Renal cortical epithelial cell (primary cell): ENCODE measurements at places on chromosomes 7 and 10.
A peak's percentile ranks its signal among the peaks of the same experiment; 100 is the strongest.

DNA sequence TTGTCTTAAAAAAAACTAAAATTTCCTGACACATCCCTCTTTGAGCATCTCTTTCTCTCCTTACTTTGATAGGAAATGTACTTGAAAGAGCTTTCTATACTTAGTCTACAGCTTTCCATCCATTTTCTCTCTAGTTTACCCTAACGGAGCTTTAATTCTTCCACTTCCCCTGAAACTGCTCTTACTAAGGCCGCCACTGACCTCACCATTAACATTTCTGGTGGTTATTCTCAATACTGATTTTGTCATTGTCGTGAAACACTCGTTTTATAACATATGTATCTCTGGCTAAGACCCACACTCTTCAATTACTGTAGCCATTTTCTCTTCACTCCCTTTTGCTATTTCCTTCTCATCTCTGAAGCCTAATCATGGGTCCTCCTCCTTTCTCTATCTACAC lies 262.0 kb upstream of the FERD3L start:
- DNase-seq = no peak

- DNase-seq = peak; percentile 94
These were observed 183.6 kb upstream of the DGKB start for GRCh38 chr7:15086131-15086611.

DNA sequence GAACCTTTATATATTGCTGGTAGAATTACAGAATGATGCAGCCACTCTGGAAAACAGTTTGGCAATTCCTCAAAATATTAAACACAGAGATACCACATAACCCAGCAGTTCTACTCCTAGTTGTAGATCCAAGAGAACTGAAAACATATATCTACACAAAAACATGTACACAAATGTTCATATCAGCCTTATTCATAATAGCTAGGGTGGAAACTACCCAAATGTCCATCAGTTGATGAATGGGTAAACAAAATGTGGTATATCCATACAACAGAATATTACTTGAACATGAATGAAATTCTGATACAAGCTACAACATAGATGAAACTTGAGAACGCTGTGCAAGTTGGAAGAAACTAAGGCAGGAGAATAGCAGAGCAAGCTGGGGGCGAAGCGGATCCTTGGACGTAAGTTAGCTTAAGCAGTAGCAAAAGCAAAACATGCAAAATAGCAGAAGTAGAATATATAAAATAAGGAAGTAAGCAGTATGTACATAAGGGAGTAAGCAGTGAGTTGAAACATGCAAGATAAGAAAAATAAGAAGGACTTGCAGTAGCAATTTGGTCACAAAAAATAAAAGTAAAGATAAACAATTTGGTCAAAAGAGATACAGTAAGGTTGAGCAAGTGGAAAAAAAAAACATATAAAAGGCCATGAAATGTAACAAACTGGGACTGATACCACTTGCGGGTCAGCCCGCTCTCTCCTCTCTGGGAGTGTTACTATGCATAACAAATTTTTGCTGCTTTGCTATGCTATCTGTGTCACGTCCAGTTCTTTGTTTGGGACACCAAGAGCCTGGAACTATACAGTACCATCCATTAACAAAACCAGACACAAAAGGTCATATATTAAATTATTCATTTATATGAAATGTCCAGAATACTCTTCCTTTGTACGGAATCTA lies 18.0 kb upstream of the HILPDA start:
- no peak for DNase-seq

- peak; percentile 63 for DNase-seq
These were observed 119.7 kb upstream of the KLF14 start for GRCh38 chr7:130853503-130854279.

DNA sequence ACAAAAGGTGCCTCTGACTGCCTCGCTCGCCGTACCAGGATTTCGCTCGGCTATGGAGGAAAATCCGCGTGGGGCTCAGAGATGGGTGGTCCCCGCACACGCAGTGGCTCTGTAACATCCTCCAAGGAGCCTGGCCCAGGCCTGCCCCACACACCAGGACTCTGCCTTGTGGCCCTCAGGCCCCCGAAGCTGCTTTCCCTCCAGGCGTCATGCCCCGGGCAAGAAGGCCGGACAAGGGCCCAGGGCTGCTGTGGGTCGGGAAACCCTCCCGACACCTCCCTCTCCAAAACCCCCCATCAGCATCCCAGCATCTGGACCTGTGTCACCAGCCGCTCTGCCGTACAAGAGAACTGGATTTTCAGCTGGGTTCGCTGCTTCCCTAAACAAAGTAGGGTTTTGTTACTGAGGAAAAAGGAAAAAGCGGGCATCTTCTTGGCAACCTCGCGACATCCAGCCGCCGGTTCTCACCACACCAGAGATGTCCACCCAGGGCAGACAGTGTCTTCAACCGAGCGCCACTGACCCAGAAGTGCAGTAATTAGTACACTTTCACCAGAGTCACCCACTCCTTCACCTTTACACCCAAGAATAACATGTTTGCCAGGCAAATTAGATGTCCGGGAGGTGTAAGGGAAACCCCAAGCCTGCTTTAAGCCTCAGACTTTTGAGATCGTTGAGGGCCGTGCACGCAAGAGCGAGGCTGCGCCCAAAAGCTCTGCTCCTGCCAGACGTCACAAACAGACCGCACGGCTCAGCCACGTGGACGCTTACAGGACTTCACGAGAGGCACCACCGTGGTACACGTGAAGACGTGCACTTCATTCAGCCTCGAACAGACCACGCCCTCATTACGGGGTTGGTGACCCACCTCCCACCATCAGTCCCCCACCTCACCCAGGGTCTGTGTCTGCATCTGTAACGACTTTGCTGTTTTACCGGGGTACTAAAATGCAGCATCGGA lies 62.2 kb downstream of the DIP2C start:
- DNase-seq = no peak

GRCh38 chr7:117665368-117665767 lies 185.5 kb downstream of the CFTR start:
- DNase-seq = peak; percentile 35

- DNase-seq = peak; percentile 84
These were observed 79.1 kb downstream of the VTI1A start for GRCh38 chr10:112526139-112526538.

DNA sequence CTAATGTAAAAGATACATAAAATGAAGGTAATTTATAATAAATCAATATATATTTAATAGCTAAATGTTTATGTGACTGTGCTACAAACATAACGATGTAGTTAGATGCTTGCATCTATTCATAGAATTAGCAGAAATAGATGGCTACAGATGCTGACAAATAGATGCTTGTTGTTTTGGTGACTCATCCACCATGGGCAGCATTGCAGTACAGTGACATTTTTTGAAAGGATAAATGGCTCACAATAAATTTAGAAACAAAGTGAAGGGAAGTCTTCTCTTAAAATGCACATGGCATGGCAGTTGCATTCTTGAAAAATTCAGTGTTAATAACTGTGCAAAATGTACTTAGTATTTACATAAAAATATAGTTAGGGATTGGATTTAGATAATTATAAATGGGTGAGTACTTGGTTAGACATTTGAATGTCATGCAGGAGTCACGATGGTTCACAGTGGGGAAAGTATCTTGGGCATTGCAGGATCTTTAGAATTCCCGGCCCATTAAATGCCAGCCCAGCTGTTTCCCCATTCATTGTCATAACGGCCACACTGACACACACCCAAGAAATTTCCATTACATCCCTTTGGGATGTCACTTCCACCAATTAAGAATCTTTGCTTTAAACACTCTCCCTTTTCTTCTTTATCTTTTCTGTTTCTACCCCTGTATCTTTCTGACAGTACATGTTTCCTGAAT lies 564.1 kb downstream of the ATRNL1 start:
- DNase-seq = no peak

- DNase-seq = no peak
These were observed 837.8 kb upstream of the COBL start for GRCh38 chr7:52154382-52154781.

- DNase-seq = peak; percentile 48
These were observed 25.3 kb downstream of the CROT start for GRCh38 chr7:87370660-87371180.

DNA sequence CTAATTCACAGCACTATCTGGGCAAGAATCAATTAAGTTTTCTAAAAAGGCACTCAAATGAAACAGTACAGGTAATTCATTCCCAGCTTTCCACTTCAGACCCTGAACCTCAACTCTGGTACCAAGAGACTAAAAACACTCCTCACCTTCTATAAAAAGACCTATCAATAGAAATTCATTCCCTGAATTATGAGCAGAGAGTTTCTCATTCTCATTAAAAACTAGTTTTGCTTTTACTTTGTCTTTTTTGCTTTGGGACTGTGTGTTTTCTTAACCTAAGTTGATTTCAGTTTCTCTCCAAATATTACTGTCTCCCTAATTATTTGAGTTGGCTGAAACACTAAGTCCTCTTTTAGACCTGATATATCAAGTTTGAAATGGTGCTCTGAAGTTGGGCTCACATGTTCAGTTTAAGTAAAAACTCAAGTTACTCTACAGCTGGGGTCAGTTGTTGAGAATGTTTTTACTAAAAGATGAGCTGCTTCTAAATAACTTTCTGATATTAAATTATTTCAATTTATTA lies 189.5 kb downstream of the JAZF1 start:
- no peak for DNase-seq

GRCh38 chr10:93567277-93568104 lies 1.0 kb downstream of the FFAR4 start:
- no peak for DNase-seq

GRCh38 chr10:18409599-18410397 lies 241.6 kb downstream of the NSUN6 start:
- no peak for DNase-seq

- DNase-seq = no peak
These were observed 48.8 kb downstream of the PLPP4 start for GRCh38 chr10:120505866-120506265.

GRCh38 chr10:63699785-63700613 lies 178.8 kb downstream of the REEP3 start:
- peak; percentile 97 for DNase-seq

- peak; percentile 32 for DNase-seq
These were observed 127.3 kb downstream of the LHPP start for GRCh38 chr10:124588736-124589490.

- peak; percentile 63 for DNase-seq
These were observed 493.8 kb downstream of the ARL4A start for GRCh38 chr7:13181216-13181615.

DNA sequence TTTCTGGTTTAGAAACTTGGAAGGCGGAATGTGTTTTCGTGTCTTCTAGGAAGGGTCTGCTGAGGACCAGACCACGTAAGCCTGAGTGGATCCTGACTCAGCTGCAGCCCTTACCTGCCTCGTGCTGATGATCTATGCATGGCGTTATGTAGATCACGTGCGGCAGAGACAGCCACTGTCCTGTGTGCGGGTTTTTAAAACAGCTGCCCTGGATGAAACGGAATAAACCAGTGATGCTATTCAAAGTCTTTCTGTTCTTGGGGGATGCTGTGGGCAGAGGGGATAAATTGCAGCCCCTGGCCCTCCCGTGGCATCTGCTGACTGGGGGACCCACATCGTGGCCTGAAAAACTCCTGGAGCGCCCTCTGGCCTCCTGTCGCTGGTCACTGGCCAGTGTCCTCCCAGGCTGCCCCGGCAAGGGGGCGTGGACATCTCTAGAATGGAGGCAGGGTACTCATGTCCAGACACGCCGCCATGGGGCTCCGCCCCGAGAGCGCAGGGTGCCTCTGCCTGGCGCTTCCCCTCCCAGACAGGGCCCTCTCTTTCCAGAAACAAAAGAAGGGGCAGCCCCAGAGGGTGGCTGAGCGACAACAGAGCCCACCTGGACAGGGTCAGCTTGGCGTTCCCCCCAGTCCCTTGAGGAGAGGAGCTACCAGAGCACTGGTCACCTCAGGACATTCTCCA lies 13.2 kb downstream of the ALKBH4 start:
- no peak for DNase-seq

GRCh38 chr10:19580691-19581090 lies 235.5 kb upstream of the PLXDC2 start:
- DNase-seq = no peak

GRCh38 chr7:28954946-28955345 lies 3.2 kb downstream of the TRIL start:
- DNase-seq = no peak

- peak; percentile 44 for DNase-seq
These were observed 149.5 kb downstream of the ARHGAP21 start for GRCh38 chr10:24574161-24574560.

DNA sequence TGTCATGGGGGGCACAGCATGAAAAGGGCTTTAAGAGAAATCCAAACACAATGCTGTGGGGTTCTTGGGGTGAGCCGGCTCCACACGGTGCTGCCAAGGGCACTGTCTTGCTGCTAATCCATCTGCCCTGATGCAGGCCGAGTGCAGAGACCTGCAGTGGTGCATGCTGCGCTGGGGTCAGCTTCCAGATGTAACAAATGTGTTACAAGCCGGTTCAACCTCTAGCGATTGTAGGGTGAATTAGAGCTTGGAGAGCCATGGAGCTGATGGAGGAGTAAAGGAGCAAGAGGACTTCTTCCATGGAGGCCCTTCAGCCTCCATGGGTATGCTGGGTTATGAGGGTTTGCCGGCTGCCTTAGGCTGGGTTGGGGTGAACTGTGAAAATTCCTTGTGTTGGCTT lies 402.3 kb downstream of the TYW1 start:
- no peak for DNase-seq

GRCh38 chr10:32906595-32906994 lies 51.4 kb downstream of the ITGB1 start:
- no peak for DNase-seq
